ENCODE measurements at places on chromosomes 3 and 15. TPM values are rescaled to one million over a fixed set of nuclear protein-coding genes. Genes with fewer than 3 reads are reported as not detected.

GRAMD1C gene
- 1.6 TPM for total RNA-seq

AHSG gene
- total RNA-seq = 0.52 TPM

NEK4 gene
- 11.5 TPM for total RNA-seq

CSPG5 gene
- 1.0 TPM for total RNA-seq

STRC gene
- under 0.01 TPM for total RNA-seq

SEMA3F gene
- total RNA-seq = 2.1 TPM

NAA80 gene
- total RNA-seq = 1.6 TPM

MME gene
- total RNA-seq = 12.5 TPM

FBN1 gene
- total RNA-seq = 439 TPM

ARPP21 gene
- 54.3 TPM for total RNA-seq

ATP8B4 gene
- total RNA-seq = 15.1 TPM

COLQ gene
- total RNA-seq = 14.1 TPM

CTXND1 gene
- total RNA-seq = 0.52 TPM

ACKR4 gene
- total RNA-seq = 2.1 TPM

CX3CR1 gene
- total RNA-seq = 3.1 TPM

LOXL1 gene
- total RNA-seq = 7.8 TPM

CADM2 gene
- 4.2 TPM for total RNA-seq

INO80 gene
- total RNA-seq = 23.5 TPM

GP9 gene
- not detected for total RNA-seq

GNAT1 gene
- total RNA-seq = not detected

STRIT1 gene
- total RNA-seq = 1.0 TPM

SPINK8 gene
- not detected for total RNA-seq

CKMT1A gene
- not detected for total RNA-seq

P2RY1 gene
- 5.2 TPM for total RNA-seq

TEX264 gene
- total RNA-seq = 22.4 TPM

CLSTN2 gene
- 4.7 TPM for total RNA-seq

LNP1 gene
- 7.3 TPM for total RNA-seq

LRRC28 gene
- 17.2 TPM for total RNA-seq

LHFPL4 gene
- not detected for total RNA-seq

TMEM40 gene
- total RNA-seq = under 0.01 TPM

PDCD10 gene
- total RNA-seq = 37.1 TPM

GRIP2 gene
- 8.9 TPM for total RNA-seq

PSTPIP1 gene
- 2.1 TPM for total RNA-seq

KLF15 gene
- total RNA-seq = 2.6 TPM

SLC38A3 gene
- 0.52 TPM for total RNA-seq

DAZL gene
- not detected for total RNA-seq

CPEB1 gene
- 0.52 TPM for total RNA-seq

ESYT3 gene
- total RNA-seq = 14.1 TPM

ABI3BP gene
- 63.2 TPM for total RNA-seq

THRB gene
- 3.1 TPM for total RNA-seq

ZNF35 gene
- total RNA-seq = 11.5 TPM
